Brain (organoid and tissue), 16 donors: ENCODE measurements at places on chromosomes 6 and 20.

DNA sequence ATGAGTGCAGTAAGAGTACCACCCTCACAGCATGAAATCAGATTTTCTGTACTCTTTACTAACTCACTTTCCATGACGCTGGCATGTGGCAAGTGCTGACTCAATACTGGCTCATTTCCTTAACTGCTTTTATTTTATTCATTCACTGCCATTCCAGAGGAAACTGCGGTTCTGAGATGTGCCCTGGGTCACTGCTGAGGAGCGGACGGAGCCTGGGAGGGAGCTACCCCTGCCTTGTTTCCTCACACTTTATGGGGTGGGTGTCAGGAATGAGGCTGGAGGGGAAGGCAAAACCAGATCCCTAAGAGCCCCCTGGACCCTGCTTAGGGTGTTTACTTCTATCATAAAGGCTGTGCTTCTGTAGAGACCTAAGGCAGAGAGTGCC, 14.4 kb downstream of the NT5E start:
- DNase-seq = no peak

DNA sequence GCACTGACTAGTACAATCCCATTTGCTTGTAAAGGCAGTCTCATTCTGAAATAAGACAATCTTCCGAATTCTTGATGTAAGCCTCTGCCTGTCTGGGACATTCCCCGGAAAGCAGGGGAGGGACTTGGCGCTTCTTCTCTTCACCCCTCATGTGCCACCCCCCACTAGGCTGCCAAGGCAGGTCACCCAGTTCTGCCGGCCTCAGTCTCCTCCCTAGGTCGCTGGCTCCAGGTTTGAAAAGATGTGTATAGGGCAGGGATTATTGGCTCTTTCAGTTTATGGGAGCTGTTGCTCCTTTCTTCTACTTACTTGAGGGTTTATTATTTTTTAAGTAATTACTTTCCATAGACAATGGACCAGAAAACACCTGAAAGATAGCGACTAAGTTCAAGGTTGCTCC, 158.1 kb upstream of the RPS6KA2 start:
- DNase-seq = no peak

GRCh38 chr6:70846207-70846835, 110.5 kb downstream of the B3GAT2 start:
- DNase-seq = no peak

GRCh38 chr6:157430834-157431233, 49.8 kb downstream of the ZDHHC14 start:
- DNase-seq = no peak

DNA sequence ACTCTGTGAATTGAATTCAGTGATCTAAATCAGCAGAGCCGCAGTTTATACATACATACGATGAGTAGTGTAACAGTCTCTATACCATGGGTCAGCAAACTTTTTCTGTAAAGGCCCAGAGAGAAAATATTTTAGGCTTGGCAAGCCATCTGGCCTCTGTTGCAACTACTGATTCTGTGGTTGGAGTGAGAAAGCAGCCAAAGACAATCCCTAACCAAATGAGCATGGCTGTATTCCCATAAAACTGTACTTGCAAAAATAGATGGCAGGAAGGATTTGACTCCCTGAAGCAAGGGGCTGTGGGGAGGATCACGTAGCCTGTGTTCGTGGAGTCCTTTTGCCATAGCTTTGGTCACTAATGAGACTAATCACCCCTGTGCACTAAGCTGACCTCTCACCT, 17.9 kb upstream of the MOCS1 start:
- DNase-seq = no peak

GRCh38 chr6:84868149-84868548, 103.8 kb upstream of the TBX18 start:
- DNase-seq = no peak

DNA sequence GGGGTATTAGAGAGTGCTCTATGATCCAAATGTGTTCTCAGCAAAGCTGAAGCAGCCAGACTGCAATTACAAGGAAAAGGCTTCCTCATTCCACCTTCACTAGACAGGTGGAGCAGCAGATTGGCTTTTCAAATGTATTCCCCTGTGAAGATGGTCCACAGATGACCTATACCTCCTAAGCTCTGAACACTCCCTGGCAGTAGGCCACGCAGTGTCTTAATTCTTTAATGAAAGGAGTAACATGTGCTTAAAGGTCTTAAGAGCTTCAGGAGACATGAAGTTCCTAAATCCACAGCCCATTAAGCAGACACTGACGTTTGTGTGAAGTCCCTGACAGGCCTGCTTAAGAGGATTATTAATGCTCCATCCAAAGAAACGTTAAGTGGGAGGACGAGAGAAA, 138.9 kb upstream of the NUP153 start:
- no peak for DNase-seq

DNA sequence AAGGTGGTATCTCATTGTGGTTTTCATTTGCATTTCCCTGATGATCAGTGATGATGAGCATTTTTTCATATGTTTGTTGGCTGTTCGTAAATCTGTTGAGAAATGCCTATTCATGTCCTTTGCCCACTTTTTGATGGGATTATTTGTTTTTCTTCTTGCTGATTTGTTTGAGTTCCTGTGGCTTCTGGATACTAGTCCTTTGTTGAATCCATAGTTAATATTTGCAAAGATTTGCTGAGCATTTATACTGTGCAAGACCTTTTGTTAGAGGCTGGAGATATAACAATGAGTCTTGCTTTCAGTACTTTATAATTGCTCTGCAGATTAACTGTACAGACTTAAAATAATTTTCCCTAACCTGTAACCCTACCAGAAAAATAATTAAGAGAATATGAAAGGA, 35.6 kb downstream of the PDE7B start:
- no peak for DNase-seq

DNA sequence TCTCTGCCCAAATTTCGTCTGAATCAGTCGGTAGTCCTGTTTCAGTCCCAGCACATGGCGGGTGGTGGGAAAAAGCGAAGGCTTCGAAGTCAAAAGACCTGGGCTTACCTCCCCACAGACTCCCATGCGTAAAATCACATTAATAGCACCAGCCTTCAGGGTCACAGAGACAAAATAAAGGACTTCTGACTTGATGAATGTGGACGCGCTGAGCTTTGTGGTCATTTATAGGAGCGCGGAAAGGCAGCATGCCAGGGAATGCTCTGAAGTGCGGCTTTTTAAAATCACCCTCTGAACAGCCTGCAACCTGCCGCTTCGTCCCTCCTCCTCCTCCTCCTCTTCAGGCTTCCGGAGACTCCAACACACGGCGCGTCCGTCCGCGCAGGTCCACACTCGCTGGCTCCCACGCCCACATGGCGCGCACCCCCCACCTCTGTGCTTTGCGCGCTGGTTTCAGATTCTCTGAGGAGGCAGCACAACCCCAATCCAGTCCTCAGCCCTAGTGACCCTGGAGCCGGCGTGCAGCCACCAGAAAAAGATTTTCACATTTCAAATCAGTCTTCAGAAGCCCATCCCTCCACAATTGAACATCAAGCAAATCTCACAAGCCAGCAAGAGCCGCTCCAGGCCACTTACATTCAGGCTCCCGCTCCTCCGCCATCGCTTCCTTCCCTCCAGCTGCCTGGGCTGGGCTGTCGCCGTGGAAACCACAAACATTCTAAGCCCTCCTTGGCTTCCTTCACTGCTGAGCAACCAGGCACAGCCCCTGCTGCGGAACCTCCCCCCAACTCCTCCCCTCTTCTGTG, at the start of gene C6orf118:
C6orf118 (minus strand) TSS at position 680 of the 806 bp plus-strand sequence; CDS start at position 661, 19 bp downstream.
- DNase-seq = peak; percentile 97

- no peak for DNase-seq
These were observed 299.2 kb downstream of the UBE3D start for GRCh38 chr6:82766476-82766875.

DNA sequence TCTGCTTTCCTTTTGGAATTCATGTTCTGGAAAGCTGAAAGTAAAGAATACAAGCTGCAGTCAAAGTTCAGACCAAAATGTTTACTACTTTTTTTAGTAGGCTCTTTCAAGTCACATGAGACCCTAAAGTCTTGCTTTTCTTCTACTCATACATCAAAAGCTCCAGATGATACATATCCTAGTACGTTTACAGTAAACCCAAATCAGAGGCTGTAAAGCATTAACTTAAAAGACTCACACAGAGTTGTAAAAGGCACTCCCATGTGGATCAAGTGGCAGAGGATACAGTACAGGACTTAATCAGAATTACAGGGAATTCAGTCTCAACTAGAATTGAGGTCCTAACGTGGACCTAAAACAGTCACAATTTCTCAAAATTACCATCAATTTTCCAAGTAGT, 40.7 kb downstream of the STK38 start:
- DNase-seq = no peak

- no peak for DNase-seq
These were observed 114.1 kb downstream of the GJA10 start for GRCh38 chr6:90008189-90008907.

GRCh38 chr6:75893058-75893775, 144.2 kb downstream of the MYO6 start:
- DNase-seq = peak; percentile 91

GRCh38 chr6:113901482-113901881, 44.3 kb downstream of the MARCKS start:
- DNase-seq = no peak

GRCh38 chr6:24891004-24891403, 44.8 kb downstream of the RIPOR2 start:
- peak; percentile 26 for DNase-seq

GRCh38 chr20:6466075-6466810, 301.2 kb upstream of the BMP2 start:
- DNase-seq = no peak

DNA sequence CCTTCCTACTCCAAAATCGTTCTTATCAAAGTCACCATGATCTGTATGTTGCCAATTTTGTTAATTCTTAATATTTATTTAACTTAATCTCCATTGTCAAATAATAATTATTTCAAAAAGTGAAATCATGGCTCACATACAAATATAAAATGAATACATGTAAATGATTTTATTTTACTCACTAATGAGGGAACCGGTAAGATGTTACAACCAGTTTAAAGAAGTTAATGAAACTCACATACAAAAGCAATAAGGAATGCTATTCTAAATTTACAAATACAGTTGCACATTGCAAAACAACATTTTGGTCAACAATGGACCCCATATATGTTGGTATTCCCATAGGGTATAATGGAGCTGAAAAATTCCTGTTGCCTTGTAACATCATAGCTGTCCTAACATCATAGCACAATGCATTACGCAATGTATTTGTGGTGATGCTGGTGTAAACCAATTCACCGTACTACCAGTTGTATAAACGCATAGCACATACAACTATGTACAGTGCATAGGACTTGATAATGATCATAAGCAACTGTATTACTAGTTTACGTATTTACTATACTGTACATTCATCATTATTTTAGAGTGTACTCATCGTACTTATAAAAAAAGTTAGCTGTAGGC, 6.5 kb upstream of the SLC22A16 start:
- no peak for DNase-seq

GRCh38 chr6:111533087-111533784, 50.2 kb upstream of the REV3L start:
- no peak for DNase-seq

DNA sequence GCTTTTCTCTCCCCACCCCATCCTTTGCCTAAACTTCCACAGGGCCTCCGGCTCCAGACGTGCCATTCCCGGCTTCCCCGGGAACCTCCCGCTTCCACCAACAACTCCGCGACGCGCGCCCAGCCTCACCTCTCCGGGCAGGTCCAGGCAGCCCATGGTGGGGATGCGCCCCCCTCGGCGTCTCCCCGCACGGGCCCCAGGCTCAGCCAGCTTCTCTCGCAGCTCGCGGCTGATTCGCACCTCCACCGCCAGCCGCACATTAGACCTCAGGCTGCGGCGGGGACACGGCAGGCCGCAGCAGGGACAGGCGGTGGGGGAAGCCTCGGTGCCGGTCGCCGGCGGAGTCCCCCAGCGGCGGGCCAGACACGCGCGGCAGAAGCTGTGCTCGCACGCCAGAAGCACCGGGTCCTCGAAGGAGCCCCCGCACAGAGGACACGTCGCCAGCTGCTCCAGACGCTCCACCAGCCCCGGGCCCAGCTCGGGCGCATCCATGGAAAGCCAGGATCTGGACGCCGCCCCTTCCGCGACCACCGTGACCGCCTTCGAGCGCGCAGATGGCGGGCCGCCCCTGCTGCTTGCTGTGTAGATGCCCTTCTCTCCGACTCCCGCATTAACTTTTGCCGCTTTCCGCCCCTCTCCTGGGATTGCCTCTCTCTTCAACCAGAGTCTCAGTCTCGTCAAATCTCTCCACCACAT, at the start of gene RNF39:
RNF39 (minus strand) TSS at position 676 of the 696 bp plus-strand sequence; CDS start at position 492, 184 bp downstream.
- DNase-seq = peak; percentile 42

GRCh38 chr6:25660512-25660911, 8.5 kb downstream of the SCGN start:
- no peak for DNase-seq

- DNase-seq = no peak
These were observed 78.0 kb downstream of the DLGAP4 start for GRCh38 chr20:36384022-36384619.

DNA sequence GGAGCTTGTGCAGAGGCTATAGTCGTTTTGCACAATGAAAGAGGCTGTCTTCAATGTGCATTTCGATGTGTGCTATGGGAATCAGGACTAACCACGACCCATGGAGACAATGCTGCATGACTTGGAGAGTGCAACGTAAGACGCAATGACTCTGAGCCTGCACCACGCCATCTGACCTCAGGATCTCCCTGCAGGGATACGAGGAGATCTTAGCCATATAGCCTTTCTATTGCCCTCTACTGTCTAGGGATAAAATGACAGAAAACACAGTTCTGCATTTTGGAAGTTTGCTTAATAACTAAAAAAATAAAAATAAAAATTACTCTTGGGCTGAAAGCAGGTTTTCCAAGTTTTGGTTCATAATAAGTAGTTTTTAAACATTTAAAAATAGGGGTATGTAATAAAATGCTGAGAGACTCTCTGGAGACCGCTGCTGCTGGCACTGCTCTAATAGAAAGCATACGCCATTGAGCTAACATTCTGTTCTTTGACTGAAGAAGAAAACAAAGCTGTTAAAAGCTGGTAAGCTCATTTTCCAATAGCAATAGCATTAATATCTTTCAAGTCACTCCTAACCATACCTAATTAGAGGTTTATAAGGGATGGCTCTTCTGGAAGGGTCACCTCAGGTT, 87.2 kb downstream of the PDE7B start:
- no peak for DNase-seq

GRCh38 chr20:36315545-36316351, 9.6 kb downstream of the DLGAP4 start:
- no peak for DNase-seq

- DNase-seq = no peak
These were observed 3.7 kb downstream of the MAFB start for GRCh38 chr20:40685349-40685748.

GRCh38 chr6:90285042-90285481, 11.6 kb downstream of the BACH2 start:
- DNase-seq = no peak
